Stimulated activated CD8-positive, alpha-beta memory T cell treated with anti-CD3 and anti-CD28 coated beads, Interleukin-15, amount 100 ng/mL, for 48 hours (primary cell): ENCODE measurements at places on chromosomes 4 and X.

- DNase-seq: no peak
Observed at GRCh38 chr4:6278801-6279197, 9.1 kb downstream of the WFS1 start.

- DNase-seq: no peak
Observed at GRCh38 chr4:86386817-86387415, 27.1 kb upstream of the MAPK10 start.

DNA sequence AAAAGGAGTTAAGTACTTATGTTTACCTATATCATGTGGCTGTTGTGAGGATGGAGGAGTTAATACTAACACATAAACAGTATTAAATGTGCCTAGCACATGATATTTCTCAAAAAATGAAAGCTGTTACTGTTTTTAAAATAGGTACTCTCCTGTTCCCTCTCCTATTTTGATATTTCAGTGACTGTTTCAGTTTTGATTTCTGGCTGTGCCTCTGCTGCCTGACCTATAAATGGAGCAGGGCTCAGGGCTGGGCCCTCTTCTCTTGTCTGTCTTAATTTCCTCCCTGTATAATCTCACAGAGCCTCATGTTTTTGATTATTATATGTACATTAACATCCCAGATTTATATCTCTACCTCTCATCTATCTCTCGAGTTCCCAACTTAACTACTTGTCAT is 93.3 kb downstream of the UGT8 start:
- DNase-seq: no peak

GRCh38 chr4:81003597-81004111 is 26.9 kb upstream of the BMP3 start:
- DNase-seq: no peak

GRCh38 chrX:149476513-149476912 is 28.6 kb downstream of the IDS start:
- no peak for DNase-seq

DNA sequence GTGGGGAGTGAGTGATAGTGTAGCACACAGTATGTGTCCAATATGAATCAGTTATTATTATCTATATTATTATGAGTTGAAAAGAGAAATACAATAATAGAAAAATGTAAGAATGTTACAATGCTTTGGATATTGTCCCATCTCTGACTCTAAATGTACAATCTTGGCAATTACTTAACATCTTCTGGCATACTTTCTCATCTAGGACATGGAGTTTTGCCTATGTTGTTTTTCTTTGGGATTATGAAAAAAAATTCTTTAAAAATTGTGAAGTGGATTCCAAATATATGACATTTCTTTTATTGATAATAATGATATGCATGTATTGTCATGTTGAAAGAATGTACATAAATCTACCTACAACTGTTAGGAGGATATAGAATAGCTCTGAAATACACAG is 84.1 kb downstream of the TBCK start:
- DNase-seq: no peak

DNA sequence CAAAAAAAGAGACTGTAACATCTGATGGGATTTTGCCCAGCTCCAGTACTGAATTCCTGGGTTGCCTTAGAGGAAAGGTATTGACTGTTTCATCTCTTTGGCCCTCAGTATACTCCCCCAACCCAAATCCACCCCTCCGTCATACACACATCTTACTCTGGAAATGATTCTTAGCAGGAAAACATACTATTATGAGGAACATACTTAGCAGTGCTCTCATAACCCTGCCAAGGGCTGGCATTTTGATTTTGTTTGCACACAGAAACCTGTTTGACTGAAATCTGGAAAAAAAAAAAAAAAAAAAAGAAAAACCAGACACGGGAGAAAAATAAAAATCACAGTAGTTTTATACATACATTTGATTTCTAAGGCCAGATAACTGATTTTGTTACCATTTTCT is 19.4 kb upstream of the AR start:
- DNase-seq: no peak

DNA sequence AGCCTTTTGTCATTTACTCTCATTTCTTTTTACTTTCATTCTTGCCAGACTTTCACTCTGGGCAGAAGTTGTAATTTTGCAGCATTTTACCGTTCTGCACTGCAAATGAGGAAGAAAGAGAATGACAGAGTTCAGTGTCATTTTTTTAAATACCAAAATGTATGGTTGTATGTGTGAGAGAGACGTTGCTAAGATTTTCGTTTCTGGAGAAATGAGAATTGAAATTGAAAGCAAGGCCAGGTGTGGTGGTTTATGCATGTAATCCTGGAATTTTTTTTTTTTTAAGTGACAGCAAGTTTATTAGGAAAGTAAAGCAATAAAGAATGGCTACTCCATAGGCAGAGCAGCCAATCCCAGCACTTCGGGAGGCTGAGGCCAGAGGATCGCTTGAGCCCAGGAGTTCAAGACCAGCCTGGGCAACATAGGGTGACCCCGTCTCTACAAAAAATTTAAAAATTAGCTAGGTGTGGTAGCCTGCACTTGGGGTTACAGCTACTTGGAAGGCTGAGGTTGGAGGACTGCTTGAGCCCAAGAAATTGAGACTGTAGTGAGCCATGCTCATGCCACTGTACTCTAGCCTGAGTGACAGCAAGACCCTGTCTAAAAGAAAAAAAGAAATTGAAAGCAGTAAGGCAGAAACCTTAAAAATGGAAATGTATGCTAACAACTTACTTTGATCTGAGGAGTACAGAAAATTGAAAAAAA is 12.9 kb downstream of the DCK start:
- no peak for DNase-seq

DNA sequence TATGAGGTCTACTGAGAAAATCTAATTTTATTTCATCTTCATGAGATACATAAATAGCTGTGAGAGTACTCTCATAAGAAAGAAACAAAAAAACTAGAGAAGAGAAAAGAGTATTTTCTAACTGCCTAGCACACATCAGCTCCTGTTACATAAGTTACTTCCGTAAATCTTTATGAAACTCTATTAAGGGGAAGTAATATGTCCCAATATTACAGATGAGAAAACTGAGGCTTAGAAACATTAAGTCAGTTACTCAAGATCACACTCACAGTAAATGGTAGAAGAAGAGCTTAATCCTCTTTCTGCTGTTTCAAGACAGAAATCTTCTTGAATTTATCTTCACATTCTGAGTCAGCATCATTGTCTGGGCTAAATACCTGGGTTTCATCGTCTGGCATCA is 164.1 kb downstream of the DTHD1 start:
- DNase-seq: no peak

DNA sequence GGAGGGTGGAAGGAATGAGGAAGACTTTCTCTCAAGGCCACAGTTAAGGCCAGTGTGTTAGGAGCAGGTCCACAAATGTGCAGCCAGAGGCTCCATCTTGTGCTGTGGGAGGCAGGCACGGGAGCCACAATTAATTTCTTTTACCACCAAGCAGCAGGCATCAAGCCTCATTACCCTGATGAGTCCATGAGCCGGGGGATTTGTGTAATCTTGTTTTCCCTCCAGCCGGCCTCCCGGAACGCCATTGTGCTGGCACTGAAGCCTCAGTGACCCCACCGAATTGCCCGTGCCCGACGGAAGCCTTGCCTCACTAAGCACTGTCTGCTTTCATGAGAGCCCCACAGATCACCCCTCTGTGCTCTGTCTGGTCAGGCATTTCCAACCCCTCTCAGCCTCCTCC is 154.7 kb upstream of the STX18 start:
- DNase-seq: no peak

GRCh38 chrX:69077895-69078455 is 87.3 kb downstream of the PJA1 start:
- no peak for DNase-seq

GRCh38 chrX:136480383-136480782 is 7.4 kb upstream of the BRS3 start:
- no peak for DNase-seq

DNA sequence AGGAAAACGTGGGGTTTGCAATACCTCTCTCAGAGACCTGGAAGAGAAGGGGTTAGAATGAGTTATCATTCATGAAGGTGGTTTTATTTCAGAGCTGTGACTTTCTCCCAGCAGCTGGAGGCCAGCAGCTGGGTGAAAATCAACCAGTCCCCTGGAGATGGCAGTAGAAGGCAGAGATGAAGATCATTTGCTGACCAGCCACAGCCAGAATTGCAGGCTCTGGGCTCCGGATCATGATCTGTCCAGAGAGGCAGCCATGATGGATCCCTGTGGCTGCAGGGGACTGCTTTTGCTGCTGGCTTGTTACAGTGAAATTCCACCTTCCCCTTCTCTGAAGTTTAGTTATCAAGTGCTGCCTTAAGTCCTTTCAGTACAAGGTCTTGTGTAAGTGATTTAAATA is 46.9 kb upstream of the TAB3 start:
- no peak for DNase-seq

DNA sequence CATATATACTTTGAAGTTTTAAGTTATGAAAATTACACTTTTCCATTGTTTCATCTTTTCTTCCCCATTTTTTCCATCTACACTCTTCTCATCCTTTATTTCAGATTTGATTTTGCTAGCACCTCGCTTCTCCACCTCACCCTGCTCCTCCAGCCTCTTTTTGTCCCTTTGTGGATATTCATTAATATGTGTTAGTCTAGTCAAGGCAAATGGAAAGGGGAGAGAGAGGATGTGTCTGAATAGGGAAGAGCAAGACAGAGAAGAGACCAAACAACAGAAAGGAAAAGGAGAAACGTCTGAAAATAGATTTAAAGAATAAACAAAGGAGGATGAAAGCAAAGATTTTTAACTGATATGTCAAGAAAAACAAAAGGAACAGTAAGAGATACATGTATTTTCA is 24.1 kb downstream of the GPM6A start:
- DNase-seq: no peak

DNA sequence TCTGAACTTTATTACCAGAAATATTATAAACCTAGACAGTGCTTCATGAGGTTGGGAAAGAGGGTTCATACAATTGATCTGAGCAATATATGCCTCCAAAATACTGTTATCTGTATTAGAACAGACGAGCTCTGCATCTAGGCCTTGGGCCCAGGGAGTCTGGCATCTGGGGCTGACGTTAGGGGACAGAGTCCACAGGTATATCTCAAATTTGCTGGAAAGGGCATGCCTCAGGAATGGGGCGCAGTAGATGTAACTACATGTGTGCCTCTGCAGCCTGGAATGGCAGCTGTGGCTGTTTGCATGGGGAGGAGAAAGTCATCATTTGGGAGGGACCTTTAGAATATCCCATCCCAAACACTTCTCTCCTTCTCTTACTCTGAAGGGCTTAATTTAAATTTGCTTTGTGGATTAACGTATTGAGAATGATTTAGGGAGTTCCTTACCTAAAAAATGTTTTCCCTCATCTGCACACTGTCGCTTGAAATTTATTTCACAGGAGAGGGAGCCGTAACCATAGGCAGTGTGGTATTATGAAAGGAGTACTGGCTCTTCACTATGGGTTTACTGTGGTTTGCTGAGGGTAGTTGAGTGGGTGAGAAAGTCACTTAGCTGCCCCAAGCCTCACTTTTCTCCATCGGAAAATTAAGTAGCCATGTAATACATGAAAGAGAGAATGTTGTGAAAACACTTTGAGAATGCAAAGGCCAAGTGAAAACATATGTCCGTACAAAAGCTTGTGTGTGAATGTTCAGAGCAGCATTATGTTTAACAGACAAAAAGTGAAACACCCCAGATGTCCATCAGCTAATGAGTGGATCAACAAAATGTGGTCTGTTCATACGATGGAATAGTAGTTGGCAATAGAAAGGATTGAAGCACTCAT is 5.9 kb downstream of the ADD1 start:
- no peak for DNase-seq

GRCh38 chr4:153651587-153651986 is 32.5 kb upstream of the TLR2 start:
- peak; percentile 34 for DNase-seq

GRCh38 chr4:2411786-2412510 is 6.5 kb downstream of the ZFYVE28 start:
- peak; percentile 49 for DNase-seq

DNA sequence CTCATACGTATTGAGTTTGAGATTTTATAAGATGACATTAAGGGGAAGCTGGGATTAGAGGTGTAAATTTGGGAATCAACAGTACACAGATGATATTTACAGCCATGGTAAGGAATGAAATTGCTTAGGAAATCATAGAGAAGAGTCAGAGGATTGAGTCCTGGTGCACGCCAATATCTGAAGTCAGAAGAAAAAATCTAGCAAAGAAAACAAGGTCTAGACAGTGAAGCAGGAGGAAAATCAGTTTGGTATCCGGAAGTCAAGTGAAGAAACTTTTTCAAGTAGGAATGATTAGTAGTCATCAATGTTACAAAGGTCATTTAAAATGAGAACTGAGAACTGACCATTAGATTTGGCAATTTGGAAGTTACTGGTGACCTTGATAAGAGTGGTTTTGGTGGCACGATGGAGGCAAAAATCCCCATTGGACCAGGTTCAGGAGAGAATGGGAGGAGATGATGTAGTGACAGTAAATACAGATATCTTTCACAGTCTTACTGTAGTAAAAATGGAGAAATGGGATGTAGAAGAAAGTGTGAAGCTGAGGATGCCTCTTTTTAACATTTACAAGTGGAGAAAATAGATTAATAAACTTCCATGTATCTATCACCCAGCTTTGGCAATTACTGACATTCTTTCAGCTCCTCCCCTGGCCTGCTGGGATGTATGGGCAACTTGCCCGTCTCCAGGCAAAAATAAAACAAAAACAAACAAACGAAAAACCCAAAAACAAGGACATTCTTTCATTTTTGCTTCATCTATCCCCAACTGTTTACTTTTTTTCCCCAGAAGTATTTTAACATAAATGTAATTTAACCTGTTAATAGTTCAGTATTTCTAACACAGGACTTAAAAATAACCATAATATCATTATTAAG is 11.4 kb upstream of the GPR34 start:
- DNase-seq: no peak

DNA sequence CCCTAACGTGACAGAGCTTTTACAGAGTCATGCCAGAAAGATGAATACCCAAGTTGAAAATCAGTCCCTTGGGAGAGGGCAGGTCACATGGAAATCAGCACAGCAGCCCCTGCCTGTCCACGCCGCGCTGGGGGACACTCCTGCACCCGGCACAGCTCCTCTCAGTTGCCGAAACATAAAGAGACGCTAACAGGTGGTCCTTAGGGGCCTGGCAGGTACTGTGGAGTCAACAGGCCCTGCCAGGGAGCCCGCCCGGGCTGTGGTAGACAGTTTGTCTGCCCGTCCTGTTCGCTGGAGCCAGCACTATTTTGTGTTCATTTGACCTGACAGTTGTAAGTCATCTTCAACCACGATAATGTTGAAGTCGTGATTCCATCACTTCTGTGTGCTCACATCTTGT is 30.5 kb downstream of the NELFA start:
- DNase-seq: no peak

GRCh38 chr4:128831531-128832242 is 22.2 kb downstream of the JADE1 start:
- DNase-seq: no peak

DNA sequence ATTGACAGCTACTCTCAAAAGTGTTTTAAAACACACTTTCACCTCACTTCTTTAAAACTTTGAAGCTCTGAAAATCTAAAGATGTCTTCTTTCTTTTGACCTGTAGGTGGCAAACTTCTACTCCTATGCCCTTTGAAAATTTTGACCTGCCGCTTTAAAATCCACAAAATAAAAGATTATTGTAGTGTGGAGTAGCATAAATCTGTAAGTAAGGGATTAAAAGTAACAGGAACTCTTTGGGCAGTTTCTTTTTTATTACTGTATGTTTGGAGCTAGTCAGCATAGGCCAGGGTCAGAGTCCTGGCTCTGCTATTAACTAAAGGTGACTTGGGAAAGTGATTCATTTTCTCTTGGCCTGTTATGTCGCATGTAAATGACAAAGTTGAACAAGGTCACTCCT is 25.5 kb downstream of the BBS12 start:
- DNase-seq: no peak

GRCh38 chrX:81261576-81261975 is 59.7 kb downstream of the SH3BGRL start:
- DNase-seq: no peak

- no peak for DNase-seq
Observed at GRCh38 chr4:119149110-119149509, 13.5 kb downstream of the MYOZ2 start.
